ENCODE measurements at places on chromosomes 2 and 18.

- DNase-seq, result no peak
Measured at GRCh38 chr2:118914721-118915453, 27.1 kb upstream of the MARCO start.

DNA sequence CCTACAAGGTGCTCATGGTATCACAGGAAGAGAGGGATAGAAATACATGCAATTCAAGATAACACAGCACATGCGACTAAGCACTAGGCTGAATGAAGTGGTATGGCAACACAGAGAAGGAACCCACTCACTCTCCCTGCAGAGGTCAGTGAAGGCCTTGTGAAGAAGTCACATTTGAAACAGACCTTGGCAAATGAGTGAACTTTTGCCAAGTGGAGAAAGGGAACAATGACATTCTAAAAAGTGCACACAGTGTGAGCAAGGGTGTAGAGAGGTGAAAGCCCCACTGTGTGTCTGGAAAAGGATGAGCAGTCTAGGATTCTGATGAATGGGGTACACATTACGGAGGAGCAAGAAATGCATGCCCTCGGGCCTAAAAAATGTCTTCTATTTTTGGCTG lies 23.3 kb downstream of the KLF7 start:
- no peak for DNase-seq

DNA sequence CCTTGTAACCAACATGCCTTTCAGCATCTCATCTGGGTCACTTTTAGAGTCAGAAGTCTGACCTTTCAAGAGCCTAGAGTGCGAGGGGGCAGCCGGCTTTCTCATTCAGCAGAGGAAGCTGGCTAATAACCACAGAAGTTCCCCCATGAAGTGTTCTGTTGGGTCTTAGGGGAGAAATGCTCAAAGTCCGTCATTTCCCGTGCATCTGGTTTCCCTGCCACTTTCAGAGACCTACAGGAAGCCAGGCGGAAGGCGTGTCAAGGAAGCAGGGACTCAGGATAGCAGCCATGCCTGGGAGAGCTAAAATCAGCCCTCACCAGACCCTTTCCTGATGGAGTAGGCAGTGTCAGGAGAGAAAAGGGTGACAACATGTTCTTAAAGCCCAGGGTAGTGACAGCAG lies 301.8 kb upstream of the ID2 start:
- DNase-seq, result no peak

DNA sequence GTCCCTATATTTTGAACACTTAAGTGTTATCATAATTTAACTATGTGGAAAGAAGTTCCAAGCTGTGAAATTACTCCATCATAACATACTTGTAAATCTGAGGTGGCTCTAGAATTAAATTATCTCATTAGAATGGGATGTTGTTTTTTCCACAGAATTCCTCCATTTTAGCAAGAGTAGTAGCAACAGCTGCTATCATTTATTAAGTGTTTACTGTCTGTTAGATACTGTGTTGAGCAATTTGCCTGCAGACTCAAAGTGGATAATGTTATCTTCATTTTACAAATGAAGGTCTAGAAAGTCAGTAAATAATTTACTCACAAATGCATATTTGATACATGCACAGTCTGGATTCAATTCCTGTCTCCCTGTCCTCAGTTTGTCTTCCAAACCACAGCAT lies 504.8 kb upstream of the NRP2 start:
- no peak for DNase-seq

DNA sequence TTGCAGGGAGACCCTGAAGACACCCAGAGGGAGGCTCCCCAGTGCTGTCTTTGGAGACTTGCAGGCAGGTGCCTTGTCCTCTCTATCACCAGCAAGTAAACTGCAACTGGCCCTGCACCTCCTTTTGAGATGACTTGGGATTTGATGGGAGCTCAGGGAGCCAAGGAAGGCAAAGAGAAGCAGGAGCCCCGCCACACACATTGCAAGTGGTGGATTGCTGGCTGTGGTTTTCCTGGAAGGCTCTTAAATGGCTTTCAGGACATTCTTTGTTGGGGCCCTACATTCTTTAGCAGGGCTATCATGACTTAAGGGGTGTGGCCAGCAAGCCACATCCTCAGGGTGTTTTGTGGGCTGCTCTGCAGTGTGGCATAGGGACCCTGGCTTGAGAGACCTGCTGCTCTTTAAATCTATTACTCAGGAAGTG lies 39.9 kb upstream of the CDC42EP3 start:
- peak; percentile 45 for DNase-seq

DNA sequence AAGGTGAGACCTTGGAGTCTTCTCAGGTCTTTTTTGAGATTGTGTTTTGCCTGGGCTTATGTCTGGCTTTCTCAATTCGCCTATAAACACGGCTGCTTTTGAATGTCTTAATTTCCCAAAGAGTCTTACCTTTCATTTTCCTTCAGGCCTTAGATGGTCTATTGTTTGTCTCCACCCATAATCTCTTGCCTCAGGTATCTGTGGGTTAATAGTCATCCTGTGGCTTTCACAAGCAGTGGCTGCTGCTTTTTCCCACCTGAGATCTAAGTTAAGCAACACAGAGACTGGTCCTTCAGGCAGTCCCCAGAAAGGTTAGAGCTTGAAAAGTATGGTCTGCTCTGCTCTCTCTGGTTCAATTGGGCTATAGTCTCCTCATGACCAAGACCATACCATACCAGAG lies 275.3 kb downstream of the INSIG2 start:
- DNase-seq, result no peak

GRCh38 chr18:46164920-46165319 lies 60.7 kb downstream of the HAUS1 start:
- no peak for DNase-seq

DNA sequence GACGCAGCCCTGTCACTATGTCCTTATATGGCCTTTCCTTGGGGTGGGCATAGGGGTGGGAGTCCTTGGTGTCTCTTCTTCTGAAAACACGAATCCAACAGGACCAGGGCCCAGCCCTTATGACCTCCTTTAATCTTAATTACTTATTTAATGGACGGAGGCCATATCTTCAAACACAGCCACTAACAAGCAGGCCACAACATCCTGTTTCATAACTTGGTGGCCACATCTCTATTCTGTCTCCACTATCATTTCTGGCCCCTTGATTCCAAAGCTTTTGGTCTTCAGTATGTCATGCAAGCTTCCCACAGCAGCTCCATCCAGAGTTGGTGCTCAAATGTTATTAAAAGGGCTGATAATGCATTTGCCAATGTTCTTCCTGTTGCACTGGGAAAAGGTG lies 287.3 kb upstream of the SMIM21 start:
- no peak for DNase-seq

DNA sequence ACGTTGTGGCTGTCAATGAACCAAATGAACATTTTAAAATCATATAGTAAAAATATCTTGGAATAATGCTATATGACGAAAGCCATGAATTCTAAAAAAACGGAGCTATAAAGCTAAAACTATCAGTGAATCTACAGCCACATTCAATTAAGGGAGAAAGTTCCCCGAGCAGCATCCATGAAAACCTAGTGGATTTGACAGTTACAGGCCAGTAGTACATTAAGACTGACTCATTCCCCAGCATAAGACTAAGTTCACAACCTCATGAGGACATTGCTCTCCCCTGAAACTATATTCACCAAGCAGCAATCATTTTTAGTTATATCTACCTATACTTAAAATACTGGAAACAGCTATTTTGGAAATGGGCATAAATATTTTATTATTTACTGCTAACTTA lies 36.6 kb downstream of the KIDINS220 start:
- no peak for DNase-seq

- no peak for DNase-seq
Measured at GRCh38 chr2:74831693-74832530, 2.0 kb upstream of the HK2 start.

- DNase-seq, result no peak
Measured at GRCh38 chr2:59389240-59389639, 1148.1 kb upstream of the FANCL start.
